ENCODE measurements at places on chromosomes 16 and 17.

DNA sequence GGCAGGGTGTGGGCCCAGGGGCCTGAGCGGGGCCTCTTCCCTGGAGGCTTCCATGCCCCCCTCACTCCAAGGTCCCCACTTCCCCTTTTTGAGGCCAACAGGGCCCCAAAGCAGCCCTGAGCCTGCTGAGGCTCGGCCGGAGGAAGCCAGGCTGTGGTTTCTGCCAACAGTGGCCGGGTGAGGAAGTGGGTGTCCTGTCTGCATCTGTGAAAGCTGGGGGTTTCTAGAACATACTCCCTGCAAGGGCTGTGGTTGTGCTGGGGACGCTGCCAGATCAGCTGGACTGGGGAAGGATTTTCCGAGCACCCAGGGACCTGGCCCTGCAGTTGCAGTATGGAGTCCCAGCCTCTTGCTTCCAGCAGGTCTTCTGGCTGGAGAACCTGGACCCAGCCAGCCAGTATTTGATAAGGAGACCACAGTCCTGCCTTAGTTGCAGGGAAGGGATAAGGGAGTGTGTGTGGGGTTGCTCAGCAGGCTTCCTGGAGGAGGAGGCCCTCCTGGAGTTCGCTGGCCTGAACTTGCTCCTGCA lies 15.7 kb downstream of the ADCY7 start:
- H3K4me1 ChIP-seq, result peaks cover 93% of the 10 kb centered on the region
- peak; percentile 72 for DNase-seq

GRCh38 chr17:78474614-78475146 lies 96.2 kb downstream of the PGS1 start:
- H3K27ac ChIP-seq, result peak overlapping the region; percentile 50
- H3K4me1 ChIP-seq, result peaks cover 16% of the 10 kb centered on the region
- peaks cover 4% of the 10 kb centered on the region for H3K36me3 ChIP-seq
- peak; percentile 52 for DNase-seq

GRCh38 chr16:64240586-64240985 lies 881.3 kb downstream of the CDH11 start:
- H3K27ac ChIP-seq, result no peak overlapping the region
- H3K27me3 ChIP-seq, result no peaks in the 10 kb centered on the region
- DNase-seq, result no peak
- no peak overlapping the region for H3K4me3 ChIP-seq
- H3K36me3 ChIP-seq, result peaks cover 2% of the 10 kb centered on the region

DNA sequence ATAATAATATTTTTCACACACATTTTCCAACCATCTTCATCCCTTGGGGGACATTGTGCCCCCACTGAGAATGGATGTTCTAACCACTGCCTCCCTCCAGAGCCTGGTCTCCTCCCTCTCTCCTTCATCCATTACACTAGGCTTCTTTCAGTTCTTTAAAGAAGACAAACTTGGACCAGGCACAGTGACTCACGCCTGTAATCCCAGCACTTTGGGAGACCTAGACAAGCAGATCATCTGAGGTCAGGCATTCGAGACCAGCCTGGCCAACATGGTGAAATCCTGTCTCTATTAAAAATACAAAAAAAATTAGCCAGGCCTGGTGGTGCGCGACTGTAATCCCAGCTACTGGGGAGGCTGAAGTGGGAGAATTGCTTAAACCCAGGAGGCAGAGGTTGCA lies 6.5 kb downstream of the ALOX15 start:
- H3K27me3 ChIP-seq, result peaks cover 81% of the 10 kb centered on the region
- peaks cover 17% of the 10 kb centered on the region for H3K4me1 ChIP-seq
- H3K36me3 ChIP-seq, result peaks cover 3% of the 10 kb centered on the region
- no peak overlapping the region for H3K4me3 ChIP-seq
- no peak overlapping the region for H3K27ac ChIP-seq

DNA sequence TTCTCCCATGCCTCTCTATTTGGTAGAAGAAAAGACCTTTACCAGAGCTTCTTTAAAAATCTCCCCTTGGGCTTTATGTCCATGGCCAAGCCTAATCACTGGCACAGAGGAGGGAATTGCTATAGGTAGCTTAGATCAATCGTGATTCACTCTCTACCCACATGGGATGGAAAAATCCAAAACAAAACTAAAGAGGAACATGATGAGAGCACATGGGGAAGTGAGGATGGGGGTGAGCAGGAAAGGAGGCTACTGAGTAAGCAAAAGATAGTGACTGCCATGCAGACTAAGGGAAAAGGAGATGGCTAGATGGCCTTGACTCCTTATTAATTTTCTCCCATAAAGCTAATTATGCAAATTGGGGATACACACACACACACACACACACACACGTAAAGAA lies 201.2 kb downstream of the HS3ST3A1 start:
- H3K4me1 ChIP-seq, result no peaks in the 10 kb centered on the region
- H3K27me3 ChIP-seq, result no peaks in the 10 kb centered on the region
- no peaks in the 10 kb centered on the region for H3K36me3 ChIP-seq
- H3K4me3 ChIP-seq, result no peak overlapping the region
- DNase-seq, result no peak

GRCh38 chr16:49488740-49489525 lies 115.3 kb downstream of the C16orf78 start:
- H3K4me1 ChIP-seq, result no peaks in the 10 kb centered on the region
- no peak for DNase-seq
- no peak overlapping the region for H3K4me3 ChIP-seq
- no peaks in the 10 kb centered on the region for H3K27me3 ChIP-seq
- H3K36me3 ChIP-seq, result no peaks in the 10 kb centered on the region
- H3K27ac ChIP-seq, result no peak overlapping the region

DNA sequence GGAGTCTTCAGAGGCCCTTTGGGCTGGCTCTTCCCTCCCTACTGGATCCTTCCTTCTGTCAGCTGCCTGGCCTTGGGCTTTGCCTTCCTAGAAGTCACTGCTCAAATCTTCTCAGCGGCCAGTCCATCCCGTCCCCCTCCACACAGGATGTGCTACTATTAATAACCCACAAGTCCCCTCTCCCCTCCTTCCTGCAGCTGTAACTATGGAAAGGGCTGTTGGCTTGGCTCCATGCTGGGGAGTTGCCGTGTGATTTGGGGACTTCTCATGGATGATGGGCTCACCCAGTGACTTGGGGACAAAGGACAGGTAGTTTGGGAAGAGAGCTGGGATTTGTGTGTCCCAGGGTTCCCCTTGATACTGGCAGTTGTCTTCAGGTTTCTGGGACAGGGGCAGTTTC lies 19.4 kb downstream of the TMEM94 start:
- no peak for DNase-seq
- H3K36me3 ChIP-seq, result peaks cover 11% of the 10 kb centered on the region
- peaks cover 18% of the 10 kb centered on the region for H3K4me1 ChIP-seq
- peak overlapping the region; percentile 2 for H3K27ac ChIP-seq
- H3K4me3 ChIP-seq, result no peak overlapping the region

DNA sequence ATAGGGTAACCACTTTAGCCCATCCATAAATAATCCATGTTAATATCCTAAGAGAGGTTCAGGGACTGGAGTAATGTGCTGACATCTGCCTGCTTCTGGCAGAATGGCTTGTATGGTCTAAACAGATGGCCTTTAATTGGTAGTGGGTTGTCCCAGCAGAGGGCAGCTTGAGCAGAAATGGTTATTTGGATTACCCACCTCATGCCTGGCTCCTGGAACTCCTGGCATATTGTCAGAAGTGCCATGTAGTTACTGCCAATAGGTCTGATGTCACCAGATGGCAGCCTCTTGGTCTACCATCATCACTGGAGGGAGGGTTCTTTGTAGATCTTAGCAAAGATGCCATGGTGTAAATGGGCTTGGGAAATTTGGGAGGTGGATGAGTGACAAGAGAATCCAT lies 157.5 kb upstream of the SOX9 start:
- H3K36me3 ChIP-seq, result no peaks in the 10 kb centered on the region
- no peaks in the 10 kb centered on the region for H3K4me1 ChIP-seq

- no peak overlapping the region for H3K27ac ChIP-seq
- H3K36me3 ChIP-seq, result peaks cover 13% of the 10 kb centered on the region
- peaks cover 40% of the 10 kb centered on the region for H3K4me1 ChIP-seq
- no peak overlapping the region for H3K4me3 ChIP-seq
- no peak for DNase-seq
Measured at GRCh38 chr17:3761036-3761917, 37.6 kb downstream of the HASPIN start.
